ENCODE measurements at places on chromosomes 4 and X.

DNA sequence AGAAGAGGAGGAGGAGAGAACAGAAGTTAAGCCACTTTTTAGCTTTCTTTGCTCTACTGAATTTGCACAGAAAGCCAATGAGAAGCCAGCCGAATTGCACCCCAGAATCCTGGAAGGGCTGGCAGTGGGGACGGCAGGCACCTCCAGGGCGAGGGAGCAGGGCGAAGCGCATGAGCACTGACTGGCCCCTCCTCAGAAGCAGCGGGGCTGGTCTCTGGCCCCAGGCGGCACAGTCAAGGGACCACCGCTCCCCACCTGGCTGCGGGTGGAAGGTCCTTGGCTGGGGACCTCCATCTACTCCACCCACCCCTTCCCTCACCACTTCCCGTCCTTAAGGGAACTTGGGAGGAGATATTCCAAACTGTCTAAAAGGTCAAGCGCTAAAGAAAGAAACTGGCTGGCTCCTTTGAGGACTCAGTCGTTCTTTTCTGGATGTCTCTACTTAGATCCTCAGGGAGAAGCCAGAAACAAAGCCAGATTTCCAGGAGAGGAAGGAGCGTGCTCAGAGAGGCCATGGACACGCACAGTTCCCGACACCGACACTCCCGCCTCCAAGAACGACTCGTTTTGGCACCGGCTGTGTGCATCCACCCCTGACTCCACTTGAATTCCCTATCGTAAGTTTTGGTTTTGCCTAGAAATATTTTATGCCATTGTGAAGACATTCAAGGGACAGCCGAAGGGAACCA, 59.5 kb upstream of the CRMP1 start:
- DNase-seq: no peak

GRCh38 chrX:23900220-23900797, 7.4 kb downstream of the APOO start:
- no peak for DNase-seq

DNA sequence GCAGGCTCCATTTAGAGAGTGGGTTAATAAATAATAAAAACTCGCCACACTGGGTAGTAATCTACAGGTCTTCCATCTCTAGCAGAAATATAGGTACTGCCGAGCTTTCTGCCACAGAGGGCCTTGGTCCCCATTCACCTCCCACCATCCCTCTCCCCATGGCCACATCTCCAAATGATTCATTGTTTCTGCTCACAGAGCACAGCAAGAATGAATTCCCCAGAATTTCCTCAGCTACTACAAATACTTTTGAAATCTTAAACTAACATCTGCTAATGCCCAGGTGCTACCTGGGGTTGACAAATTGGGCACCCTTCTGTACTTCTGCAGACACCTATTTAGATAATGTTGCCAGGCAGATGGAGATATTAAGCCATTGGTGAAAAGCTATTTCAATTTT, 5.1 kb downstream of the PHEX start:
- DNase-seq: no peak

DNA sequence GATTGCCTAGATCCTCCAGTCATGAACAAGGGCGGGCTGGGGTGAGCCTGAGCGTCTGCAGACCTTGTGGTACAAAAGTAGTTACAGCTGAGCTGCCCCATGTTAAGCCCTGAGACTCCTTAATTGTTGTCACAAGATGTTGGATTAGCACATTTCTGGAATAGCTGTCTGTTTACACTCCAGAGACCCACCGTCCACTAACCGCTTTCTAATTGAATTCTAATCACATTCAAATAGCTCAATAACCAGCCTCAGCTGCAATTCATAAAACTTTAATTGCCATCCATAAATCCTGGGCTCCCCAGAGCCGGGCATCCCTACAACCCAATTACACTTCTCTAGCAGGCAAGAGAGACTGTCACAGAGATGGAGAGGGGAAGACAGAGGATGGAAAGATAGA, 1.6 kb upstream of the GSX2 start:
- DNase-seq: no peak
